ENCODE measurements at places on chromosomes 2 and 18.

DNA sequence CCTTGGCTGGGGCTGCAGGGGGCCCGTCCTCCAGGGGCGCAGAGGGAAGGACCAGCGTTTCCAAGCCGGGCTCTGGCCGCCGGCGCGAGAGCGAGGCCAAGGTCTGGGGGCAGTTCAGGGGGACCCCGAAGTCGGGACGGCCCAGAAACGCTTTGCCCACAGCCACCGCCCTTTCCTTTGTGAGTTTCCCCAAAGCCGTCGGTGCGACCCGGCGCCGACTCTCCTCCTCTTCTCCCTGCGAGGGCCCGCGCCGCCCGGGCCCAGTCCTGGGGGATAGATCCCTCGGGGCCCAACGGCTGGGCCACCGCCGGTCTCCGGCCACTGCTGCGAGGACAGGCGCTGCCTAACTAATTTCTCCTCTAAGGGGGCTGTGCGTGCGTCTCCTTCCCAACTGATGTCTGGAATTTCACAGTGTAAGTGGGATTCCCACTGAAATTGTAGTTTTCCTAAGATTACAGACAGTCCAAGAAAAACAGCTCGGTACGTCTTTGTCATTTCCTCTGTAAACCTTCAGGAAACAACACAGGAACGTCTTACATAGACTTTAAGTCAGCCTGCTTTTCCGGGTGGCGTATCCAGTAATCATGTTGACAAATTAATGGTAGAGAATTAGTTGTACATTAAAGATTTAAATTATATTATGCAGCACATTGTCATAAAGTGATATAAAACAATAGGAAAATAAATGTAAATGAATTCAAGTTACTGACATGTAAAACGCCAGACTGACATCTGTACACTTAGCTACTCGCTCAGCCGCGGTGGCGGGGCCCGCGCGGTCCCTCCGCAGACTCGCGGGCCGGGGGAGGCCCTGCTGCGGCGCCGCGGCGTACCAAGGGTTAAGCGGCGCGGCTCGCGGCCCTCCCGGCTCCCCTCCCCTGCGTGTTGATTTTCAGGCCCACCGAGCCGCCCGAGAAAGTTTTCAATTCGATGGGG is 139.4 kb upstream of the SIX3 start:
- peaks cover 42% of the 10 kb centered on the region for H3K27me3 ChIP-seq
- H3K27ac ChIP-seq, result no peak overlapping the region
- peaks cover 3% of the 10 kb centered on the region for H3K4me1 ChIP-seq
- H3K4me3 ChIP-seq, result no peak overlapping the region

DNA sequence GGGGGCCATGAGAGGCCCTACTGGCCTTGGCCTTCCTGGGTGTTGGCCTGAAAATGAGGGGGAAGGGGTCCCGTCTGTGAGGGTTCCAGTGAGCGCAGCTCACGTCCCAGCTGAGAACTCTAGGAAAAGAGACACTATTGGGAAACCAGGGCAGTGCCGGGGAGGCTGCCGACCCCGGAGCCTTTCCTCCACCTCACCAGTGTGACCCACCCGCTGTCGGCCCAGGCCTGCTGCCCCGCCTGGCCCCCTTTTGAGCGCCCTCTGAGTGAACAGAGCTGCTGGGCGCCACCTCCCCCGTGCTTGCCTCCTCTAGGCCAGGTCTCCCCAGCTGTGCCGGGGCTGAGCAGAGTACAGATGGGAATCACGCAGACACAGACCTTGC is 17.5 kb upstream of the ARHGEF4 start:
- H3K4me1 ChIP-seq, result no peaks in the 10 kb centered on the region
- no peaks in the 10 kb centered on the region for H3K36me3 ChIP-seq
- H3K27ac ChIP-seq, result no peak overlapping the region
- no peaks in the 10 kb centered on the region for H3K27me3 ChIP-seq
- DNase-seq, result no peak
- H3K4me3 ChIP-seq, result no peak overlapping the region

DNA sequence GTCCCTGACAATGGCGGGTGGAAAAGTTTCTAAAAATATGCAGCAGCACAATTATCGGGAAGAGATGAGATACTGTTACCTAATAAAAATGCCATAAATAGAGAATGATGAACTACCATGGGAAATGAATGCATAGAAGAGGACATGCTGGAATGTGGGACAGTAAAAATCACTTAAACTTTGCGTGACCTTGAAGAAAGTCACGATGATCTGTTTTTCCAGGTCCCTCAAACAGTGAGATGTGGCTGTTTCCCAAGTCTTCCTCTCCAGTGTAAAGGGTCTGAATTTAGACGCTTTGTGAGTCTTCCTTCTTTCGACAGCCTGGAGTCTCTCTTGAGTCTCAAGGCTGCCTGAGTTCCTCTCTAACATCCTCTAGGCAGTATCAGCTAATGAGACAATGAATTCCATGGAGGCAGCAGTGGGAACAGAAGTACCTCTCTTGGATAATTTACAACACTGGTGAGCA is 1.4 kb downstream of the CLUL1 start:
- no peaks in the 10 kb centered on the region for H3K36me3 ChIP-seq
- DNase-seq, result no peak
- H3K27ac ChIP-seq, result no peak overlapping the region
- H3K27me3 ChIP-seq, result peaks cover 5% of the 10 kb centered on the region
- H3K4me3 ChIP-seq, result no peak overlapping the region

GRCh38 chr2:223457301-223457700 is 144.9 kb downstream of the SCG2 start:
- no peaks in the 10 kb centered on the region for H3K4me1 ChIP-seq
- H3K27ac ChIP-seq, result no peak overlapping the region
- DNase-seq, result no peak
- H3K4me3 ChIP-seq, result no peak overlapping the region
- H3K36me3 ChIP-seq, result no peaks in the 10 kb centered on the region
- H3K27me3 ChIP-seq, result no peaks in the 10 kb centered on the region

DNA sequence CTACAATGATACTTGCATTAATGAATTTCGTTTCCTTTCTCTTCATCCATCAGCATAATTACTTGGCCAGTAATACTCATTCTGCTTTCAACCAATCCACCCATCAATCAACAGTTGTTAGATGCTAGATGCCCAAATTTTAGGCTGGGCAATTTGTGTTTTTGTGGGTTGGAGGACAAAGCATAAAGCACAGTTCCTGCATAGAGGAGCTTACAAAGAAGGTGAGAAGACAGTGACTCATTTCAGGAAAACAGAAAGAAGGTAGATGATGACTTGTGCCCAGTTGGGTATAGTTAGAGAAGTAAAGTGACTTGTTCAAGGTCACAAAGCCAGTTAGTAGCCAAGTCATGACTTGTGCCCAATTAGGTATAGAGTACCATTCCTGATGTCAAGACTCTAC is 1186.8 kb upstream of the CELF4 start:
- no peak overlapping the region for H3K27ac ChIP-seq
- no peaks in the 10 kb centered on the region for H3K27me3 ChIP-seq
- no peak overlapping the region for H3K4me3 ChIP-seq

DNA sequence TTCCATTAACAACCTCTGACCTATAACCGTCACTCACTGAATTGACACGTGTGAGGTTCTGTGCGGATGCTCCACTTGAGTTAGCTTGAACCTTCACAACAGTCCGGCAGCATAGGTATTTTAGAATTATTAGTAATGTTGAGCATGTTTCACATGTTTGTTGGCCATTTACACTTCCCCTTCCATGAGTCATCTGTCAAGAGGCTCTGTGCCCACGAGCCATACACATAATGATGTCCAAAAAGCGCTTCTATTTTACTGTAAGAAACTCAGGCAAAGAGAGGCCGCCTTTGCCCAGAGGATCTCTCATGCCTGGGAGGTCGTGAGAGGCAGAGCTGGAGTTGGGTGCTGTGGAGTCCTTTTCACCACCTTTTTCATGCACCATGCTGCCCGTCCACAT is 28.9 kb upstream of the TMEM214 start:
- no peaks in the 10 kb centered on the region for H3K27me3 ChIP-seq
- no peaks in the 10 kb centered on the region for H3K36me3 ChIP-seq
- no peak overlapping the region for H3K4me3 ChIP-seq
- H3K27ac ChIP-seq, result no peak overlapping the region

GRCh38 chr18:54076166-54076565 is 148.3 kb downstream of the MBD2 start:
- H3K36me3 ChIP-seq, result no peaks in the 10 kb centered on the region
- DNase-seq, result no peak
- H3K4me3 ChIP-seq, result no peak overlapping the region
- peaks cover 2% of the 10 kb centered on the region for H3K27me3 ChIP-seq
- no peaks in the 10 kb centered on the region for H3K4me1 ChIP-seq
- H3K27ac ChIP-seq, result no peak overlapping the region

GRCh38 chr18:57772387-57772799 is 30.7 kb downstream of the ATP8B1 start:
- no peaks in the 10 kb centered on the region for H3K27me3 ChIP-seq
- peaks cover 3% of the 10 kb centered on the region for H3K4me1 ChIP-seq
- H3K27ac ChIP-seq, result no peak overlapping the region
- H3K4me3 ChIP-seq, result no peak overlapping the region
- no peaks in the 10 kb centered on the region for H3K36me3 ChIP-seq

DNA sequence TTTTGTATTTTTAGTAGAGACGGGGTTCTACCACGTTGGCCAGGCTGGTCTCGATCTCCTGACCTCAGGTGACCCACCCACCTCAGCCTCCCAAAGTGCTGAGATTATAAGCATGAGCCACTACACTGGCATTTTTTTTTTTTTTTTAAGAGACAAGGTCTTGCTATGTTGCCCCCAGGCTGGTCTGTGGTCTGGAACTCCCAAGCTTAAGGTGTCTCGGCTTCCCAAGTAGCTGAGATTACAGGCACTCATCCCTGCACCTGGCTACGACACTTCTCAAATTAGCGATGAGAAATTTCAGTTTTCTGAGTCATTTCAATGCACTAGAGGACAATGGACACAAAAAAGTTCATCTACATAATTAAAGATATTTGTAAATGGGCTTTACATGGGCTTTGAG is 36.6 kb upstream of the TCF7L1 start:
- no peak overlapping the region for H3K4me3 ChIP-seq
- H3K4me1 ChIP-seq, result no peaks in the 10 kb centered on the region
- no peaks in the 10 kb centered on the region for H3K27me3 ChIP-seq
- DNase-seq, result no peak
- H3K36me3 ChIP-seq, result no peaks in the 10 kb centered on the region

- H3K4me3 ChIP-seq, result no peak overlapping the region
- no peak overlapping the region for H3K27ac ChIP-seq
- H3K4me1 ChIP-seq, result no peaks in the 10 kb centered on the region
- no peaks in the 10 kb centered on the region for H3K36me3 ChIP-seq
Measured at GRCh38 chr2:85222792-85223191, 89.6 kb downstream of the TCF7L1 start.

DNA sequence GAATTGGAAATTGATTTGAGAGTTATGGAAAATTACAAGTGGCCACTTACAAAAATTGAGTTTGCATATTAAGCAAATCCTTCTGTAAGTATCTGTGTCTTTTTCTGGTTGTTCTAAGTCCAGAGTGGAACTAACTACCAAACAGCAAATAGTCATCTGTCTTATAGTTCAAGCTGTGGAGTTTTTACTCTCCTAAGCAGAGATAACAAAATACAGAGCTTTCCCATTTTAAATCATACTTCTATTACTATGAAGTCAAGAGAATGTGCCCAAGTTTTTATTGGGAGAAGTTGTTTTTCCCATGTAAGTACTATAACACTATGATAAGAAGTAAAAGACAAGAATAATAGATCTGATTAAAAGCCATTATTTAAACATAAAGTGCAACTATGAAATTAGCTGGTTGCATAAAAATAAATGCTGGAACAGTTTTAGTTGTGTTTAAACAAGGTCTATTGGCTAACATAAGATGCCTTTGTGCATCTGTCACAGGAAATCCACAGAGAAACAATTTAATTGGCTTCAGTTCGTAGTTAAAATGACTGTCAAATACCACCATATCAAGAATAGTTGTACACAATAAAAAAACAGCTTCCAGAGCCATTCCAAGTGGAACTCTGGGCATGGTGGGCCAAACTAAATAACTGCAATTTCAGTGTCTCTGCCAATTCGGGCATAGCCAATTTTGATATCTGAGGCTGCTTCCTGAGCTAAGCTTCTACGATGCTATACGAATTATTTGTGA is 1467.4 kb upstream of the NXPH2 start:
- no peaks in the 10 kb centered on the region for H3K4me1 ChIP-seq
- no peaks in the 10 kb centered on the region for H3K27me3 ChIP-seq
- H3K27ac ChIP-seq, result no peak overlapping the region
- H3K4me3 ChIP-seq, result no peak overlapping the region
- DNase-seq, result no peak
- H3K36me3 ChIP-seq, result no peaks in the 10 kb centered on the region

GRCh38 chr2:45736757-45737704 is 85.6 kb downstream of the PRKCE start:
- H3K4me1 ChIP-seq, result peaks cover 3% of the 10 kb centered on the region
- H3K36me3 ChIP-seq, result no peaks in the 10 kb centered on the region
- H3K27ac ChIP-seq, result no peak overlapping the region
- no peak overlapping the region for H3K4me3 ChIP-seq
- no peak for DNase-seq

Data from common myeloid progenitor, CD34-positive (primary cell).